Smooth muscle cell of the pulmonary artery (primary cell): ENCODE measurements at places on chromosomes 12 and 14. TPM values are rescaled to one million over a fixed set of nuclear protein-coding genes. Genes with fewer than 3 reads are reported as not detected.

SERPINA12 gene
- total RNA-seq: not detected in 2 replicates

MYRFL gene
- total RNA-seq: 0.07 TPM in 1 of 2 replicates, not detected in the other

DBX2 gene
- not detected in 2 replicates for total RNA-seq

TCL1B gene
- total RNA-seq: not detected in 2 replicates

HOTAIR gene
- total RNA-seq: not detected in 2 replicates

UBC gene
- 2,131 and 2,219 TPM in 2 replicates for total RNA-seq

KRT79 gene
- total RNA-seq: not detected in 2 replicates

SLC5A8 gene
- total RNA-seq: not detected in 2 replicates

TAPBPL gene
- total RNA-seq: 7.6 and 14.7 TPM in 2 replicates

EEA1 gene
- total RNA-seq: 30.2 and 35.0 TPM in 2 replicates

STON2 gene
- 0.85 and 0.89 TPM in 2 replicates for total RNA-seq

MFAP5 gene
- 37.3 and 80.5 TPM in 2 replicates for total RNA-seq

PLEKHG7 gene
- total RNA-seq: not detected in 2 replicates

SERPINA3 gene
- total RNA-seq: 9.7 and 37.5 TPM in 2 replicates
